Cardiac septum (tissue), 1 donor: ENCODE measurements at places on chromosomes 6 and 20.

DNA sequence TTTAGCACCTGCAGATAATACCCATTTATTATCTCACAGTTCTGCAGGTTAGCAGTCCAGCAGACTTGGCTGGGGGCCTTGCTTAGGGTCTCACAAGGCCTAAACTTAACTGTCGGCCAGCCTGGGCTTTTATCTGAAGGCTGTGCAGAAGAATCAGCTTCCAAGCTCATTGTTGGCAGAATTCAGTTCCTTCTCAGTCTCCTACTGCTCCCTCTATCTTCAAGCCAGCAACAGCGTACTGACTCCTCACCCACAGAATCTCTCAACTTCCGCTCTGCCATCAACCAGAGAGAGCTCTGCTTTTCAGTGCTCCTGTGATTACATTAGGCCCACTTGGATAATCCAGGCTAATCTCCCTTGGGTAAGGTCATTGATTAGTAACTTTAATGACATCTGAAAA, 30.2 kb upstream of the NHSL1 start:
- DNase-seq, result no peak

- no peak for DNase-seq
These were observed 129.2 kb upstream of the PRND start for GRCh38 chr20:4592316-4593148.

DNA sequence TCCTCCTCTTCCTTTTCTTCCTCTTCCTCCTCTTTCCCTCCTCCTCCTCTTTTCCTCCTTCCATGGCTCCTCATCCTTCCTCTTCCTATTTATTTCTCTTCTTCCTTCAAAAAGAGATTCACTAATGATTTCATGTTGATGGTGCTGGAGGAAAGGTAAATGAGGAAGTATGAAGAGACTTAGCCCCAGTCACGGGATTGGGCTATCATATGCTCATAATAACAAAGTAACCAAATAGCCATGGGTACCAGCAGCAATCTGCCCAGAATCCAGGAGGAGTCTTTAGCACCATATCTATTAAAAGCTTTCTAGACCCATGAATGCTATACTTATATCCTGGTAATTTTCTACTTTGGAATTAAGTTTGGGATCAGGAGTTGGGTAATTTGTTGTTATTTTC, 910.9 kb upstream of the MAP3K7 start:
- no peak for DNase-seq

- DNase-seq, result no peak
These were observed 40.3 kb upstream of the C20orf144 start for GRCh38 chr20:33621717-33622400.

GRCh38 chr6:68633972-68634725, 933 bp upstream of the ADGRB3 start:
- no peak for DNase-seq

DNA sequence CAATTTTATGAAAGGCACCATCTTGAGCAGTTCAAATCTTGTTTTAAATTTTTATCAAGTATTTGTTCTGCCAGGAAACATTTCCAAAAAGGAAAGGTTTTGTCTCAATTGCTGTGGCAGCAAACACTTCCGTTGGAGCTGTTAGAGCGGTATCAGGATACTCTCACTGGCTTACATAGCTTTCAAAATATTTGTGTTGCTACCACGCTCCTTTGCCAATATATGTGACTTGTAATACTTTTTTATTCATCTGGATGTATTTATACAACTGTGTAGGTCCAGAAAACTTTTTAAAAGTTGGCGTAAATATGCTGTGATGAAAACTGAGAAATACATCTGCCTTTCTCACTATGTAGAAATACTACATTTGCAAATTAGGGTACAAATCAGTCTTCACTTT, 37.8 kb upstream of the NHSL1 start:
- DNase-seq, result no peak

GRCh38 chr6:44457596-44457995, 70.1 kb downstream of the CDC5L start:
- no peak for DNase-seq

GRCh38 chr6:124022641-124023040, 219.0 kb downstream of the NKAIN2 start:
- no peak for DNase-seq

GRCh38 chr20:19207541-19207940, 4.9 kb upstream of the SLC24A3 start:
- DNase-seq, result no peak

DNA sequence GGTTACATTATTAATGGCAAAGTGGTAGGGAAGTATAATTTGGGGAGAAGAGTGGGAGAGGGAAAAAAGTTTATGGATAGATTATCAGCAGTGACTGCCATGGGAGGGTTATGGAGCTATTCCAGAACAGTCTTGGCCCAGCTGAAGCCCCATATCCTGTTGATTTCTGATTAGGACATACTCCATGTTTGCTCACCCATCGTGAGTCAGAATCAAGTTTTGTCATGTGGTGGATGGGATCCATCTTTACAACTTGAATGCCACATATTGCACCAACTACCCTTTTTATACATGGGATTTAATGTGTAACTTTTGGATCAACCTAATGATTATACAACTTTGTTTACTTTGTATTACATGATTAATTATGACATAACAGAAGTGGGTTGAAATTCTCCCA, 217.0 kb downstream of the HAO1 start:
- no peak for DNase-seq

GRCh38 chr20:63775096-63775978, 35.8 kb downstream of the SLC2A4RG start:
- no peak for DNase-seq

DNA sequence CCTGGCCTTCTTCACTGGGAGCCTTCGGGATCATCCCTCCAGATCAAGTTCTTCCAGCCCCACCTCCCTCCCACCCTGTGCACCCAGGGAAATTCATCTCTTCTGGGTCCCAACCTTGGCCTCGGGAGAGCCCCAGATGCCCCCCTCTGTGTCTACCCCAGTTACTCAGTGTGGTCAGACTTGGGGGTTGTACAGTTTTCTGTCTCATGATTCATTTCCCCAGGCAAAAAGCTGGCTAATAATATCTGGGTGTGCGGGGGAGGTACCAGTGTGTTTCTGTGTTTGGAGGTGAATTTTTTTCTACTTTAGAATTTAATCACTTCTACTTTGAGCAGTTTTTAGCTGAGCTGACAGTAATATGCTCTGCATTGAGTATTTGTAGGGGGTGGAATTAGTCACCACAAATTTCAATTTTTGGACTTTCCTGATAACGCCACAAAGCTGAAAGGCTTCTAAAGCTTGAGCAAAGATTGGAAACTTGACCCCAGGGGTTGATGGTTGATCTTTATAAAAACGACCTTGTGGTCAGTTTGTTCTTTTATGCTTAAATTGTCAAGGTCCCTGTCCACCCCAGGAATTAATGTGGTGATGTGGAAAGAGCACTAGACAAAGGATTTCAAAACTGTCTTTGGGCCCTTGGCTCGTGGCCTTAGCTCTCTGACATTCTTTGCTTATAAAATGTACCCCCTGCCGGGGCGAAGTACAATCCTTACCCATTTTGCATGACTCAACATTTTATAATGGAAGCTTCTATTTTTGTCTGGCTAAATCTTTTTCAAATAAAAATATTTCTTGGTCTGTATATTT, 284.7 kb upstream of the TAB2 start:
- DNase-seq, result no peak

DNA sequence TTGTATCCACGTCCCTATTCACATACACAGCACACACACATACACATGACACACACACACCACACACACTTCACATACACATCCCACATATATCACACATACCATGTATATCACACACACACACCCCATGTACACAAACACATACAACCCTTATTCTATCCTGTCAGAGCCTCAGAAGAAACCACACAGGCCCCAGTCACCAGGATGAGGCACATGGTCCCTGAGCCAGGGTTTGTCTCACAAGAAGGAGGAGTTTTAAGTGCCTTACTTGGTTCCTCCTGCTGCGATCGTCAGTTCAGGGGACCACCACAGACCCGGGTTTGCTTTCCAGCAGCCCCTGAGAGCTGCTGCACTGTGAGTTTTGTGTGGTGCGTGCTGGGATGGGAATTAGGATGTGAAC, 23.6 kb downstream of the BFSP1 start:
- no peak for DNase-seq

GRCh38 chr20:37915800-37916570, 13.1 kb downstream of the VSTM2L start:
- DNase-seq, result no peak

GRCh38 chr20:52794853-52795252, 177.3 kb upstream of the TSHZ2 start:
- DNase-seq, result no peak

GRCh38 chr6:106579281-106579680, 50.0 kb downstream of the RTN4IP1 start:
- DNase-seq, result no peak

DNA sequence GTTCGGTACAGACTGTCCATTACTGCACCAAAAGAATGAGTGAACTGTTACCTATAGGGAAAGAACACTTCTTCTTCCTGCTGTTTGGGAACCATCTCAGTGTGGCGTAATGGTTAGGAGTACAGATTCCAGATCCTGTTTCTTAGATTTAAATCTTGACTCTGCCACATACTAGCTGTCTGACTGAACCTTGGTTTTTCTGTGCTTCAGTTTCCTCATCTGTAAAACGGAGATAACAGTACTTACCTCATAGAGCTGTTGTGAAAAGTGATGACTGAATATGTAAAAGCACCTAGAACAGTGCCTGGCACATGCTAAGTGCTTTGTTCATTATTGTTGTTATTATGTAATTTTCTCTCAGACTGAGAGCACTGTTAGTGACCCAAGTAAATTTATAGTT, 39.8 kb downstream of the STX11 start:
- no peak for DNase-seq

DNA sequence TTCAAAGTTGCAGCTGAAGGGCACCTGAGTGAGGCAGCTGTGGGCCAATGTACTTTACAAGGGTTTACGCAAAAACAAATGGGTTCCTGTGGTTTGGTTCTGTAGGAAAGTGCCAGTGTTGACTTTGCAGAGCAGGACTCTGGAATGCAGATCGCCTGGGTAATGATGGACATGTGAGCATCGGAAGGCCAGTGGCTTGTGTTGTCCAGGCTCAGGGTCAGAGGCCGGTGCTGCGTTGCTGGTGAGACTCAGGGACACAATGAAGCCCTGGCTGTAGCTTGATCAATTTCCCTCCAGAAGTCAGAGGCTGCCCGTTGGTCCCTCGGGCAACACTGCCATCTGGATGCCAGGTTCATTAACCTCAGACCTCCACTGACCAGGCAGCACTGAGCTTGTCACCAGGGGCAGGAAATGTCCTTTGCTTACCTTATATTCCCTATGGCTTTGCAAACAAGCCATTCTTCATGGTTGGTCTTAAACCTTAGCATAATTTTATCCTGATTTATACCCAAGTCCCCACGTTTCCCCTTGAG, 753.4 kb downstream of the QKI start:
- DNase-seq, result no peak

DNA sequence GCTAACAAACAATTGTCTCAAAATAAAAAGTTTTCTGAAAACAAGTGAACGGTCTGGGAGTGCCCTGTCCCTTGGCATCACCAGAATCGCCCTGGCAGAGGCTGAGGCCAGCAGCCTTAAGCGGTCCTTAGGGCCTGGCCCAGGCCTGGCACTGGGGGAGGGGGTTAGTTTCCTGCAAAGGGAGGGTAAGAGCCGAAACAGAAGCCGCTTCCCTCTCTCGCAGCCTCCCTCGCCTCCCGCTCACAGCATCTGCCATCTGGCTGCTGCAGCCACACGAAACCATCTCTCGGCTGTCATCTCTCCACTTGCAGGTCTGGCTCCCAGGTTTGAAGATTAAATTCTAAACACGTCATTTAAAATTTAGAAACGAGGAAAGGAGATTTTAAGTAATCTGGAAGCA, 31.5 kb downstream of the PMEPA1 start:
- DNase-seq, result no peak

- peak; percentile 82 for DNase-seq
These were observed 82.3 kb upstream of the RIPOR2 start for GRCh38 chr6:25017932-25018567.

DNA sequence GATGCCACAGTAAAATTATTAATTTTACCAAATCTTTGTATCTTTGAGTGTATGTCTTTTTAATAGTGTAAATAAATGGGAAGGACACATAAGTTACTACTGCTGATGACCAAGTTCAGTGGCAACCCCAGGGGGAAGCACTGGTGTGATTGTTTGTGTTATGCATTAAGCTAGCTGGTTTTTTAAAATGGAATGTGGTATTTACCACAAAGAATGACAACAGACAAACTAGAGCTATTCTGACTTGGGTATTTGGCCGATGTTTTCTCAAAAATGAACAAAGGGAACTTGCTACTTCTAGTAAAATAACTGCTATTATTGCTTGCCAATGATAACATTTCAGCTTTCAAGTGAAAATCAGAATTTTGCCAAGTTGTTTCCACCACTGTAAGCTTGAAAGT, 2.9 kb downstream of the FNDC1 start:
- DNase-seq, result no peak

- no peak for DNase-seq
These were observed 11.4 kb upstream of the IFNGR1 start for GRCh38 chr6:137230547-137230946.
